Right ventricle myocardium superior (tissue), 1 donor: ENCODE measurements at places on chromosomes 7 and 10. TPM values are rescaled to one million over a fixed set of nuclear protein-coding genes. Genes with fewer than 3 reads are reported as not detected.

DNA sequence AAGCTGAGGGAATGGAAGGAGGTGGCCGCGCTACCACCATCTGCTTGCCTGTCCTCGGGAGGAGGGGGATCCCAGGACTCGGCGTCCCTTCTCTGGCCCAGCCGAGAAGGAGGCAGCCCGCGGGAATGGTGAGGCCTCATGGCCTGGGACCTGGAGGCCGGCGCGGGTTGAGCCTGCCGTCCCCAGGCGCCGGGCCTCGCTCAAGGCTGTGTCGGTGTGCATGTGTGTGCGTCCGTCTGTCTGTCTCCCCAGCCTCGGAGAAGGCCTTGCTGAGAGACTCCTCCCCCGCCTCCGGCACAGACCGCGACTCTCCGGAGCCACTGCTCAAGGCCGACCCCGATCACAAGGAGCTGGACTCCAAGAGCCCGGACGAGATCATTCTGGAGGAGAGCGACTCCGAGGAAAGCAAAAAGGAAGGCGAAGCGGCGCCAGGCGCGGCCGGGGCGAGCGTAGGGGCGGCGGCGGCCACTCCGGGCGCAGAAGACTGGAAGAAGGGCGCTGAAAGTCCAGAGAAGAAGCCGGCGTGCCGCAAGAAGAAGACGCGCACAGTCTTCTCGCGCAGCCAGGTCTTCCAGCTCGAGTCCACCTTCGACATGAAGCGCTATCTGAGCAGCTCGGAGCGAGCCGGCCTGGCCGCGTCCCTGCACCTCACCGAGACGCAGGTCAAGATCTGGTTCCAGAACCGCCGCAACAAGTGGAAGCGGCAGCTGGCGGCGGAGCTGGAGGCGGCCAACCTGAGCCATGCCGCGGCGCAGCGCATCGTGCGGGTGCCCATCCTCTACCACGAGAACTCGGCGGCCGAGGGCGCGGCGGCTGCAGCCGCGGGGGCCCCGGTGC, 1.3 kb downstream of the HMX3 start:
- DNase-seq = no peak

DNA sequence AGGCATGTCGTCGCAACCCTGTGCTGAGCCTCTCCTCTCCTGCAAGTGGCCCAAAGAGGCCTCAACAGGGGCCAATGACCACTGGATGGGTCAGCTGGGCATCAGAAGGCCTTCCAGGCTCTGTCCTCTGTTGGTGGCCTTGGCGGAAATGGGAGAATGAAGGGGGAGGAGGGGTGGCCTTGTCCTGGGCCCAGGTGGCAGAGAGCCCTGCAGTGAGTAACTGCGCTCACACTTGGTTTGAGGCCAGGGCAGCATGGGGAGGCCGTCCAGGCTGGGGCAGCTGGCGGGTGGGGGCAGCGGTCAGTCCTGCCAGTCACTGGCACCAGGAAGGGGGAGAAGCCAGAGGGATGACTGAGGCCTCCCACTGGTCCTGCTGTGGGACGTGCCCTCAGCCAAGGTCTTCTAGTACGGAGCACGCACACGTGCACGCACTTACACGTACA, 59.8 kb downstream of the LHPP start:
- no peak for DNase-seq

DNA sequence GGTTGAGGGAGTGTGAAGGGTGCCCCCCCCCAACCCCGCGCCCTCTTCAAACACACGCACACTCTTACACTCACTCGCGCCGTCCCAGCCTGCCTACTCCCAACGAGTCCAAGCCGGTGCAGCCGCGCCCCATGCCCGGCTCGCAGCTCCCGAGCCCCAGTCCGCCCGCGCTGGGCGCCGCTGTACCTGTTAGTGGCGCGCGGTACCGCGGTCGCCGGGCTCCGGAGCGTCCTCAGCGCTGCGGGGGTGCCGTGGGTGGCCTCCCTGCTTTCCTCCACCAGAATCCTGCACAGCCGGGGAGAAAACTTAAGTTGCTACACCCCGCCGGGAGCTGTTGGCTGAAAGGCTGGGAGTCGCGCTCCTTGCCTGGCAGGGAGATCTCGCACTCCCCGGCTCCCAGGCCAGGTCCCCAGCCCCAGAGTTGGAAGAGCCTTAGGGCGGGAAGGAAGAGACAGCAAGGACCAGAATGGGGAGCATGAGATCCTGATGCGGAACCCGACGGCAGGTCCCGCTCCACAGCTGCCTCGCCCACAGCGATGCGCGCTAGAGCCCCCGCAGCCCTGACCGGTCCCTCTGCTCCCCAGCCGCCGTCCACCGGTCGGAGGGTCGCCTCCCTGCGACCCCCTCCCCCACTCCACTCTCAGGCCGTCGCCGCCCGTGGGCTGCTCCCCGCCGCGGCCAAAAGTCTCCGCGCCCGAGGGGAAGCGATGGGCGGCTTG, 863 bp downstream of the ST8SIA6 start:
- peak; percentile 63 for DNase-seq

DNA sequence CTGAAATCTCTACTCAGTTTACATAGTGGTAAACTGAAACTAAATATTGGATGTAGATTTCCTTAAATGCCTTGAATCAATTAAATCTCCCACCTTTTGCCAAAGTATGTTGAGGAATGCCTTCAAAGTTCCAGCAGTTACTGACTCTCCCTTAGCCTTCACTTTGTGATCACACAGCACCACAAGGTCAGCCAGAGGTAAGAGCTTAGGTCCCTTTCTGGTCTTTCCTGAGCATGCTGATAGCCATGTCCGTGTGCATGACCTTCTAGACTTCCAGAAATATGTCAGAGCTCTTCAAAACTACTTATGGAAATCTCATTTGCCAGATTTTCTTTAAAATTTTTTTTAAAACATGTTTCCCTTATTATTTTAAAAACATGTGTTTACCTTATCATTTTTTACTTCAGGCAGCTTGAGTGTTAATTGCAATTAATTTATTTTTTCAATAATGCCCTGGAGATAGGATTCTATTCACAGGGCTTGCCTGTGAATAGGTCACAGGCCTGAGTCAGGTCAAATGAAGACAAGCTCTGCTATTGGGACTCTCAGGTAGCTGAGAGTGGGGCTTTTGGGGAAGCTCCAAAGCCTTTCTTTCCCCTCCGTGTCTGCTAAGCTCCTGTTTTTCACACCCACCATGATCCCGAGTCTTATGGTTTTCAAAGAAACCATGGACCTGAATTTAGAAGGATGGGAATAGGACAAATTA, 220.5 kb downstream of the CXCL12 start:
- no peak for DNase-seq

The CYP17A1 gene
- not detected for total RNA-seq

The SEPTIN7 gene
- total RNA-seq = 167 TPM

The LARP4B gene
- total RNA-seq = 59.9 TPM

The SDK1 gene
- total RNA-seq = 2.2 TPM
